ENCODE measurements at places on chromosomes 4 and X.
A peak's percentile ranks its signal among the peaks of the same experiment; 100 is the strongest.

- no peak overlapping the region for H3K4me3 ChIP-seq
- no peaks in the 10 kb centered on the region for H3K27me3 ChIP-seq
- H3K36me3 ChIP-seq, result no peaks in the 10 kb centered on the region
Observed at GRCh38 chr4:167028976-167029375, 205.3 kb downstream of the SPOCK3 start.

GRCh38 chrX:46407036-46407752 is 138.0 kb downstream of the ZNF674 start:
- no peak for DNase-seq
- H3K36me3 ChIP-seq, result no peaks in the 10 kb centered on the region
- no peaks in the 10 kb centered on the region for H3K4me1 ChIP-seq
- H3K27ac ChIP-seq, result no peak overlapping the region
- no peaks in the 10 kb centered on the region for H3K27me3 ChIP-seq

- no peak for DNase-seq
- no peak overlapping the region for H3K4me3 ChIP-seq
- no peaks in the 10 kb centered on the region for H3K4me1 ChIP-seq
- H3K36me3 ChIP-seq, result no peaks in the 10 kb centered on the region
- no peak overlapping the region for H3K27ac ChIP-seq
Observed at GRCh38 chr4:2451821-2452785, 16.8 kb upstream of the RNF4 start.

DNA sequence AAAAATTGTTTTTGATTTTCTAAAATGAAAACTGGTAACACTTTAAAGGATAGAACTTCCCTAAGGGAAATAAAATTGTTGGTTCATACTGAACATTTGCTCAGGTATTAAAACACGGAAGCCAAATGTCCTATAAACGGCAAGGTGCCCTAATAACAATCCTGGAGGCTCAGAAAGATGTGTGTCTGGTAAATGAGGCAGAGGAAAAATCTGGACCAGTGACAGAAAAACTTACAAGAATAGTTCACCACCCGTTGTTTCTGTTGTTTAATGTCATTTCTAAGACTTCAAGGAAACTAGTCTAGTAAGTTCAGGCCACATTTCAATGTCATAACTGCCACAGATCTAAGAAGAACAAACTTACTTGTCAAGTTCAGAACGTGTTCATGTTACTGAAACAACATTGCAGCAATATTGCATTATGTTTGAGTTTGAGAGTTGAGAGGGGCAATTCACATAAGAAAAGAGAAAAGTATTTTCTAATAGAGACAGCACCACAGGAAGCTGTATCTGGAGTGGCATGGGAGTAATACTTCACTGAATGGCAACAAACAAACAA is 476.6 kb downstream of the GRXCR1 start:
- no peak for DNase-seq
- H3K36me3 ChIP-seq, result no peaks in the 10 kb centered on the region
- no peaks in the 10 kb centered on the region for H3K4me1 ChIP-seq
- no peak overlapping the region for H3K4me3 ChIP-seq
- no peak overlapping the region for H3K27ac ChIP-seq
- H3K27me3 ChIP-seq, result no peaks in the 10 kb centered on the region

- no peaks in the 10 kb centered on the region for H3K4me1 ChIP-seq
- H3K27me3 ChIP-seq, result no peaks in the 10 kb centered on the region
- H3K36me3 ChIP-seq, result no peaks in the 10 kb centered on the region
- H3K4me3 ChIP-seq, result no peak within 1 kb of the TSS
Observed at GRCh38 chrX:9966775-9967408, at the start of gene CLDN34. CLDN34 (plus strand) TSS chrX:9967358; CDS start chrX:9967358, 0 bp downstream.

- H3K27me3 ChIP-seq, result no peaks in the 10 kb centered on the region
- H3K4me1 ChIP-seq, result no peaks in the 10 kb centered on the region
- no peak for DNase-seq
- no peak overlapping the region for H3K4me3 ChIP-seq
- H3K27ac ChIP-seq, result no peak overlapping the region
Observed at GRCh38 chrX:97931586-97931985, 1047.9 kb downstream of the RPA4 start.

DNA sequence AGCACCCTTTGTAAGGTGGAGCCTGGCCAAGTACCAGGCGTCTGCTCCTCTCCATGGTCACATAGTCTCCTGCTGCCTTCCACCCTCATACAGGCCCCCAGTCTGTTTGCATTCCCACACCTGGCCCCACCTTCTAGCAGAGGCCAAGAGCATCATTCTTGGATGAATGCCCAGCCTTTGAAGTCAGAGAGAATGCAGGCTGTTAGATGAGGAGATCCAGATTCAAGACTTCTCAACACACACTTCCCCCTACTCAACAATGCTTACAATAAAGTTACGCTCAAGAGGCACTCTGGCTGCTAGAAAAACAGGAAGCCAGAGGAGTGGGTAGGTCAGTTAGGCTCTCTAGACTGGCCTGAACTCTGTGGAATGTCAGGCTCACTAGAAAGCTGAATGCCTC is 43.3 kb downstream of the SHROOM4 start:
- no peaks in the 10 kb centered on the region for H3K27me3 ChIP-seq
- no peaks in the 10 kb centered on the region for H3K36me3 ChIP-seq
- no peak overlapping the region for H3K27ac ChIP-seq
- H3K4me3 ChIP-seq, result no peak overlapping the region

DNA sequence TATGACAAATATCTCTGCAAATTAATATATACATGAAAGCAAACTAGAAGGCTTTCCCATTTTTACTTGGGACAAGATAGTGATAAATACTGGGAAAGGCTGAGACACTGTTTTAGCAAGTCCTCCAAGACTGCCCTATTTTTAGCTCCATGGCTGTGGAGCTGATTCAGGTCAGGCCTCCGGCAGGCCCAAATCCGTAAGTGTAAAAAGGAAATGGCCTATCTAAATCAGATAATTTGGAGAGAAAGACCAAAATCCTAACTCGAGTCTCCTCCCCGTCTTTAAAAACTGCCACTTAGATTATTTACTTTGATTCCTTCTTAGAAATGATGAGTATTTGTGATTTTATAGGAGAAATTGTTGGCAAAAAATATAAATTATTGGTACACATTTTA is 2.9 kb downstream of the OTUD4 start:
- H3K36me3 ChIP-seq, result no peaks in the 10 kb centered on the region
- H3K4me1 ChIP-seq, result no peaks in the 10 kb centered on the region
- H3K27ac ChIP-seq, result peak overlapping the region; percentile 83
- peak overlapping the region; percentile 73 for H3K4me3 ChIP-seq
- no peaks in the 10 kb centered on the region for H3K27me3 ChIP-seq
- peak; percentile 40 for DNase-seq

DNA sequence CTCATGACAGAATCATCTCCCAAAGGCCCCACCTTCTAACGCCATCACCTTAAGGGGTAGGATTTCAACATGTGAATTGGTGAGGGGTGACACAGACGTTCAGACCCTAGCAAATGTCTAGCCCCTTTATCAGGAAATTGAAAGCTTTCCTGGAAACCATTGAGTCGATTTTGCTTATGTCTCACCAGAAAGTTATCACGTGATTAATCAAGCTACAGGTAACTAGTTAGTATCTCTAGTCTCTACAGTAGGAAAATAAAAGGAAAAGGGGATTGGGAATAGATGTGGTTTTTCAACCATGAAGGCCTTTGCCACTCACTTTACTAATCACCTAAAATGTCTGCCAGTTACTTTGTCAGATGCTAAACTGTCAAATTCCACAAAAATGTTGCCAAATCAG is 1133.0 kb downstream of the PDHA2 start:
- H3K4me3 ChIP-seq, result no peak overlapping the region
- no peaks in the 10 kb centered on the region for H3K4me1 ChIP-seq
- H3K27ac ChIP-seq, result no peak overlapping the region
- no peaks in the 10 kb centered on the region for H3K36me3 ChIP-seq

DNA sequence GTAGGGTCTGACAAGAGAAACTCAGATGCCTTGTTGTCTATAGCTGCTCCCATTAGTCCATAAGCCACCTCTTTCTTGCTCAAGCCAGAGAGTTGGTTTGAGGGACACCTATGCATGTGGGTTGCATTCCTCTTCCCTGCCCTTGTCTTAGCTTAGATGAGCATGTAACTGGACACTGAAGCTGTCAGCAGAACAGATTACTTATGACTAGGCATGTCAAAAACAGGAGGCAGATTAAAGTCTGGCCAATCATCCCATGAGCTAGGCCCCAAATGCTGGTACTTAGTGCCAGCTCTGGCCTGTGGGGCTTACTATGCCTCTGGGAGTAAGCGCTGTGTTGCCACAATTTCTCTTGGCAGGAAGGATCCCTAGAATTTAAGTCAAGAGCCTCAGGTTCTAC is 215.2 kb downstream of the AR start:
- H3K4me1 ChIP-seq, result no peaks in the 10 kb centered on the region
- no peaks in the 10 kb centered on the region for H3K27me3 ChIP-seq
- DNase-seq, result no peak

DNA sequence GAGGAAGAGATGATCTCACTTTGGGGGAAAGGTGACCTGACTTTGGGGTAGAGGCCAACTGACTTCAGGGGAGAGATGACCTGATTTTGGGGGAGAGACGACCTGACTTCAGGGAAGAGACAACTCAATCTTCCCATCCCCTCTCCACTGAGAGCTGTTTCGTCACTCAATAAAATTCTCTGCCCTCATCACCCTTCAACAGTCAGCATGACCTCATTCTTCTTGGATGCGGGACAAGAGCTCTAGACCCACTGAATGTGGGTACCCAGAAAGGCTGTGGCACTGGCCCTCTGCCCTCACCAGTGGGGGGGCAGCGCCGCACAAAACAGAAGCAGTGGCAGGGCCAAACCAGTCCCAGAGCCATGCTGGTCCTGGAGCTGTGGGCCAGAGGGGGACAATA is 34.6 kb downstream of the ATXN3L start:
- H3K27ac ChIP-seq, result no peak overlapping the region
- no peaks in the 10 kb centered on the region for H3K27me3 ChIP-seq
- H3K36me3 ChIP-seq, result no peaks in the 10 kb centered on the region
- peaks cover 6% of the 10 kb centered on the region for H3K4me1 ChIP-seq

DNA sequence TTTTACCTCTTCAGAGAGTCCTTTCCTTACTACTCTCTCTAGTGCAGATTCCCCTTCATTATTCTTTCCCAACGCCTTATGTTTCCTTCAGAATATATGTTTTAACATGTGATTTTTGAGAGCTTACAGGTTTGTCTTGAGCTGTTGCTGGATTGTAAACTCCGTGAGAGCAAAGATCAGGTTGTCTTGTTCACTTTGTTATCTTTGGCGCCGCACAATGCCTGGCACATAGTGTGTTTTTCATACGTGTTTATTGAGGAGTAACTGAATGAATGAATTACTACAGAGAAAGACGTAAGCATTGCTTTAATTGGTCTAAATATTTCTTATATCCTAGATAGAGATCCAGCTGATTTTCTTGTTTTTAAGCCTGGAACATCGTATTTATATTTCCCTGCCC is 80.5 kb upstream of the SLC4A4 start:
- no peaks in the 10 kb centered on the region for H3K27me3 ChIP-seq
- no peak overlapping the region for H3K4me3 ChIP-seq
- peak overlapping the region; percentile 6 for H3K27ac ChIP-seq
- no peaks in the 10 kb centered on the region for H3K36me3 ChIP-seq
- peaks cover 16% of the 10 kb centered on the region for H3K4me1 ChIP-seq

GRCh38 chr4:2599304-2599654 is 62.8 kb downstream of the FAM193A start:
- no peak overlapping the region for H3K4me3 ChIP-seq
- H3K27ac ChIP-seq, result no peak overlapping the region
- H3K36me3 ChIP-seq, result peaks cover 2% of the 10 kb centered on the region
- peaks cover 8% of the 10 kb centered on the region for H3K4me1 ChIP-seq

- no peaks in the 10 kb centered on the region for H3K4me1 ChIP-seq
- no peaks in the 10 kb centered on the region for H3K27me3 ChIP-seq
- H3K4me3 ChIP-seq, result no peak overlapping the region
- no peak for DNase-seq
- no peaks in the 10 kb centered on the region for H3K36me3 ChIP-seq
- no peak overlapping the region for H3K27ac ChIP-seq
Observed at GRCh38 chr4:64340218-64341110, 68.8 kb downstream of the TECRL start.

DNA sequence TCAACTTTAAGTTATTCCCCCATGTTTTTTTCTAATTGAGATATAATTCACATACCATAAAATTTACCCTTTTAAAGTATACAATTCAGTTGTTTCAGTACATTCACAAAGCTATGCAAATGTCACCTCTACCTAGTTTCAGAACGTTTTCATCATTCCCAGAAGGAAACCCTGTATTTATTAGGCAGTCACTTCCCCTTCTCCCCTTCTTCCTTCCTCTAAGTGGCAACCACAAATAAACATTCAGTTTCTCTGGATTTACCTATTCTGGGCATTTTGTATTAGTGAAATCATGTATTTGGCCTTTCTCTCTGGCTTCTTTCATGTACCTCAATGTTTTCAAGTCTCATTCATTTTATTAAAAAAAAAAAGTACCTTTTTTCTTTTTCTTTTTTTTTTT is 101.9 kb downstream of the TET2 start:
- H3K36me3 ChIP-seq, result peaks cover under 1% of the 10 kb centered on the region
- DNase-seq, result no peak
- H3K4me1 ChIP-seq, result peaks cover 2% of the 10 kb centered on the region
- no peak overlapping the region for H3K4me3 ChIP-seq

GRCh38 chrX:84956304-84956703 is 47.4 kb upstream of the APOOL start:
- no peak overlapping the region for H3K4me3 ChIP-seq
- no peak overlapping the region for H3K27ac ChIP-seq
- no peaks in the 10 kb centered on the region for H3K27me3 ChIP-seq

GRCh38 chr4:160350944-160351343 is 1248.1 kb downstream of the RAPGEF2 start:
- H3K4me3 ChIP-seq, result no peak overlapping the region
- DNase-seq, result peak; percentile 5
- H3K4me1 ChIP-seq, result no peaks in the 10 kb centered on the region
- no peaks in the 10 kb centered on the region for H3K36me3 ChIP-seq
- H3K27me3 ChIP-seq, result no peaks in the 10 kb centered on the region
- no peak overlapping the region for H3K27ac ChIP-seq

DNA sequence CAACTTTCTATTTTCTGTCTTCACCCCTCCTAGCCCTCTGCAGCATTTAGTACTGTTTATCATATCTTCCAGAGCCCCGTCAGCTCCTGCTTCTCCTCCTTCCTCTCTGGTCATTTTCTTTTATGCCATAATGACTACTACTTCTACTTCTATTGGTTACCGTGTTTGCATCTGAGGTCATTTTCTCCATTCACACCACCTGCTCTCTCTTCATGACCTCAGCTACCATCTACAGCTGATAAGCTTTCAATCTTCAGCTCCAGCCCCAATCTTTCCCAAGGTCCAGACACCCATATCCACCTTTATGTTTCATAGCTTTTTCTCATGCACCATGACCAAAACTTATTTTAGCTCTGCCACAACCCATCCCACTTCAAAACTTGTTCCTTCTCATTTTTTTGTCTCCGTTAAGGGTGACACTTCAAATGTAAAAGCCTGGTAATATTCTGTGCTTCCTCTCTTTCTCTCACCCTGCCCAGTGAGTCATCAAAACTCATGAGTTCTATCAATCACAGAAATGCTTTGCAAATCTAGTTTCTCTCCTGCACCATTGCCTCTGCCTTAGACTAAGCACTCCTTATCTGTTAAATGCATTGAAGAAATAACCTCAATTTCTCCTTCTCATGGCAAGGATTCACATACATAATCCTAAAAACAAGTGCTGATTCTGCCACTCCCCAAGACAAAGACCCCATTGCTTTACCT is 71.3 kb upstream of the IQCM start:
- H3K36me3 ChIP-seq, result no peaks in the 10 kb centered on the region
- H3K27ac ChIP-seq, result no peak overlapping the region
- peak; percentile 3 for DNase-seq
- peaks cover 2% of the 10 kb centered on the region for H3K4me1 ChIP-seq
- H3K4me3 ChIP-seq, result no peak overlapping the region
